Parietal lobe (tissue), 2 donors: ENCODE measurements at places on chromosomes 3 and 15. TPM values are rescaled to one million over a fixed set of nuclear protein-coding genes. Genes with fewer than 3 reads are reported as not detected.

TTLL13 gene
- total RNA-seq, result not detected

UBP1 gene
- 132 TPM for total RNA-seq

CFAP100 gene
- 5.9 TPM for total RNA-seq

ESYT3 gene
- 0.94 TPM for total RNA-seq

SCG5 gene
- 134 TPM for total RNA-seq

COL6A5 gene
- not detected for total RNA-seq

TNFAIP8L3 gene
- total RNA-seq, result 0.94 TPM

CSTA gene
- not detected for total RNA-seq

RTP1 gene
- 0.31 TPM for total RNA-seq

KLHL40 gene
- not detected for total RNA-seq

CPN2 gene
- not detected for total RNA-seq

GOLGA8G gene
- total RNA-seq, result not detected

MEX3B gene
- 82.0 TPM for total RNA-seq
